Transverse colon (tissue), 4 donors: ENCODE measurements at places on chromosomes 11 and 22.
A peak's percentile ranks its signal among the peaks of the same experiment; 100 is the strongest.

GRCh38 chr11:61666684-61667297 lies 13.4 kb upstream of the DAGLA start:
- no peak for DNase-seq

DNA sequence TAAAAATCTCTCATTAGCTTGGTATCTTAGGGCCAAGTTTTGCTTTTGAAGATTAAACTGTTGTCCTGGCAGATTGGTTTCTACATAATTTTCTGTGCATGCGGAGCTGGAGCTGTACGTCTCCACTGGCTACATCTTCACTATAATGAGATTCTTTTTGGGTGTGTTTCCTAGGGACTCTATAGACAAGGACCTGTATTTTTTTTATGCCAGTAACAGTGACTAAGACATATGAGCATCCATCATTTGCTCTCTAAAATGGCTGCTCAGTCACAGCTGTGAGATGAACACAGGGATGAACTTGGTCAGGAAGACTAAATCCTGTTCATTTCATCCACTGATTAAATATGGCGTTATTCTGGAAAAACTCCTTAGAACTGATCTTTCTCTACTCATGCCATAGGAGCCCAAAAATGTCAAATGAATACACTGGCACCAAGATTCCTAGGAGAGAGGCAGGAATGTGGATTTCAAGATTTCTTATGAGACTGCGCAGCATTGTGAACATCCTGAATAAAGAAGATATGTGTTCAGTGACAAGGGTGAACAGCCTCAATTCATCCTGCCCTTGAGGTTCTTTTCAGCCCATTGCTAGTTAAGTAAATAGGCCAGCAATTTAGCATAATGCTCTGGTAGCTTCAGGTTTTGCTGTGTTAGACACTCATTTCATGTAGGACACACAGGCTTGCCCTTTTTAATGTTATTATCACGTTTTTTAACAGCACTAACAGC lies 168.2 kb downstream of the NCAM1 start:
- no peak for DNase-seq

GRCh38 chr22:35301372-35301874 lies 1.7 kb downstream of the TOM1 start:
- DNase-seq: peak; percentile 39

- no peak for DNase-seq
Observed at GRCh38 chr11:2300936-2301630, 635 bp downstream of the C11orf21 start.

- DNase-seq: no peak
Observed at GRCh38 chr11:123125169-123125568, 63.2 kb upstream of the HSPA8 start.

- DNase-seq: no peak
Observed at GRCh38 chr11:60974726-60975125, 3.2 kb downstream of the CD6 start.

GRCh38 chr22:43441216-43441615 lies 29.4 kb downstream of the MPPED1 start:
- DNase-seq: no peak

DNA sequence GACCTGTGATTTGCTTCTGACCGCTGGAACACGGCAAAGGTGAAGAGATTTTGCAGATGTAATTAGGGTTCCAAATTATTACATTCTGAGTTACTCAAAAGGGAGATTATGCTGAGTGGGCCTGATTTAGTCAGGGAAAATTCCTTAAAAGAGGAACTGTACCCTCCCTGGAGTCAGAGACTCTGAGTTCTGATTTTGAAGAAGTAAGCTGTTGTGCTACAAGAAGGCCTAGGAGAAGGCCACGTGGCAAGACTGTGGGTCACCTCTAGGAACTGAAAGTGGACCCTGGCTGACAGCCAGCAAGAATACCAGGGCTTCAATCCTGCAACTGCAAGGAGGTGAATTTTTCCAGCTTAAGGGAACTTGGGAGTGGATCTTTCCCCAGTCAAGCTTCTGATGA lies 45.3 kb downstream of the CHRDL2 start:
- DNase-seq: peak; percentile 37

- DNase-seq: peak; percentile 8
Observed at GRCh38 chr11:67301313-67301921, 1.9 kb upstream of the SSH3 start.

GRCh38 chr11:9203691-9204311 lies 61.3 kb downstream of the DENND5A start:
- DNase-seq: no peak

- no peak for DNase-seq
Observed at GRCh38 chr11:26410706-26411366, 78.9 kb downstream of the ANO3 start.

- DNase-seq: no peak
Observed at GRCh38 chr11:111582163-111582562, 20.1 kb upstream of the SIK2 start.

- no peak for DNase-seq
Observed at GRCh38 chr11:3903207-3903896, 47.9 kb downstream of the STIM1 start.

GRCh38 chr11:116231543-116231942 lies 541.2 kb downstream of the BUD13 start:
- no peak for DNase-seq

DNA sequence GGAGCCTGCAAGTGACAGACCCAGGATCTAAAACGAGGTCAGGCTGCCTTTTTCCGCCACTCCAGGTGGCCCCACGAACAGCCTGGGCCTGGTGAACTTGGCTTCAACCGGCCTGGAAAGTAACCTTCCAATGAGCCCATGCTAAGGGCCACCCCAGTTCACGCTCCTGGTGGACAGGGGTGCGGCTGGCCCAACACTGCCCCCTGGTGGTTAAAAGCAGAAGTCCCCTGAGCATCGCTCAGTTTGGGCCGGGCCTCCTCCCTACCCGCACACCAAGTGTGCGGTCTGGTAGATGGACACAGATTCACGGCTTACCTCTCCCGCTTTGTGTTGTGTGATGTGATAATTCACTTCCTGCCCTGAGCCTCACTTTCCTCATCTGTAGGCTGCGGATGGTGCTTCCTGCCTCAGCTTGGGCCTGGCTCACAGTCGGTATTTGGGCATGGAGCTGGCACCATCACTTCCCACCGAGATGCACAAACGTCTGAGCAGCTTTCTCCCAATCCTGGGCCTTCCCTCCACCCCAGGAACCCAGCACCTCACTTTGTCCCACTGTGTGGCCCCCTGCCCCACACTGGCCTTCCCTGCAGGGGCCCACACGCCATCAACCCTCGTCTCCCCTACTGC lies 13.7 kb upstream of the SEC14L3 start:
- DNase-seq: peak; percentile 72

DNA sequence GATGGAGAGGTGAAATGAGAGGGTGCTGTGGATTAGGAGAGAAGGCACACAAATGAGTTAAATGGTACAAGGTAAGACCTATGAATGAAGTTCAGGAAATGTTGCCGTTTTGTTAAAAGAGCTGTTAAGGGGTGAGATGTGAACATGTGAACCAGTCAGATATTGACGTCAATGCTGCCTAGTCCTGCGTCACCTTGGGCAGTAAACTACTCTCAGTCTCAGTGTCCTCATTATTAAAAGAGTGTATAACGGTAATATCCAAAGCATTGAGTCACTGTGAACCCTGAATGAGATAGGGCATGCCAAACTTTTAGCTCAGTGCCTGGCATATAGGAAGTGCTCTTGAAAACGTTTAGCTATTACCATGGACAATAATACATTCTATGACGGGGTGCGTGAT lies 32.4 kb upstream of the SORL1-AS1 start:
- no peak for DNase-seq

GRCh38 chr11:126138636-126139035 lies 72.8 kb downstream of the RPUSD4 start:
- no peak for DNase-seq

DNA sequence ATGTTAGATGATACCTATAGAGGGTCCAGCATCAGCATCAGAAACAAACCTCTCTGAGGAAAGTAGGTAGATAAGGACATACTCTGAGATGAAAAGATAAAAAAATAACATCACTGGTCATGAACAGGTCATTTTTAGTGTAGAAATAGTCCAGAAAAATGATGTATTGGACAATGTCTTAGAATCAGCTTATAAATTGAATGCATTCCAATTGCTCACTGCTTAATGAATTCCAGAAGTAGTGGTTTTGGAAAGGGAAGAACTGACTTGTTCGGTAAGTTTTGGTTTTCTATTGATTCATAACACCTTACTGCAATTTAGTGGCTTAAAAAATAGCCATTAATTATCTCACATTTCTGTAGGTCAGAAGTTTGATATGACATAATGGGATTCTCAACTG lies 929.5 kb upstream of the CCDC90B start:
- no peak for DNase-seq

GRCh38 chr11:28727254-28727653 lies 619.1 kb downstream of the METTL15 start:
- no peak for DNase-seq

GRCh38 chr22:28381429-28382167 lies 298.0 kb downstream of the TTC28 start:
- DNase-seq: no peak

DNA sequence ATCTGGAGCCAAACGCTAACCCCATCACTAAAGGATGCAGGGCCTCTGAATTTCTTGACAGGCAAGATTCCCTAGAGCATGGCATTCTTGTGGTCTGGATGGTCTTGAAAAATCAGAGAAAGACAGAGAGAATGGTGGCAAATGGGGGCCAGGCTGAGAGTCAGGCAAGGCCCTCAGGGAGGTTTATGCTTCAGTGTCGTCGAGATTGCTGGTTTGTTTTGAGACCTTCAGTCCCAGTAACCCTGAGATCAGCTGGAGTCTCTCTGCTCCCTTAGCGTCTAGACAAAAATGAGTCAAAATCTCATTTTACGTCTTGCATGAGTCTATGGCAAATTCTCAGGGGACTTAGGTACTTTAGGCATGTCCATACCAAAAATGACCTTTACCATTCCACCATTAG lies 539.3 kb downstream of the SOX6 start:
- DNase-seq: no peak

DNA sequence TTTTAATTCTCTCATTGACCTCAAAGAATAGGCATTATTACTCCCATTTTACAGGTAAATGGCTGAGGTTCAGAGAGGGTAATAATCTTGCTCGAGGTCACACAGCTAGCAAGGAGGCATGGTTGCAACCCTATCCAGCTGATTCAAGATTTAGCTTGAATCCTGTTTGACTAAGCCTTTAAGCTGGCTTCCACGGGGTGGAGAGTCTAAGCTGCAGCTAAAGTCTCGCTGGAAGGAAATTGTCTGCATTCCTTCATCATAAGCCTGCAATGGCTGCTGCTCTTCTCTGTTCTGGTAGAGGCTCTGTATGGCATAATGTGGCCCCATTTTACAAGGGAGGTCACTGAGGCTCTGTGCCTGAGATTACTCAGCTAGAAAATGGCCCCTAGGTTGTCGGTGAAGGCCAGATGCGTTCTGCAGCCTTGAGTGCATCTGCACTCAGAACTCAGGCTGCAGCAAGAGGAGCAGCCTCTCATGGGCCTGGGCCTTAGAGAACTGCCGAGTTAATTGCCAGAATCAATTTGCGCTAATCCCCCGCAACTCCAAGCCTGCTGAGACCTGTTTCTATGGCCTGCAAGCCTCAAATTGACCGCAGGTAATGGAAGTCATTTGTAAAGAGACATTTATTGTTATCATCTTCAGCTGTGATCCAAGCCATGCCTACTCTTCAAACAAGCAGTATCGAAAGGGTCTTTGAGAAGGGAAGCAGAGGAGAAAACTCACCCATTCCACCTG lies 44.1 kb upstream of the SEZ6L start:
- no peak for DNase-seq

GRCh38 chr11:131841925-131842635 lies 471.7 kb downstream of the NTM start:
- no peak for DNase-seq

DNA sequence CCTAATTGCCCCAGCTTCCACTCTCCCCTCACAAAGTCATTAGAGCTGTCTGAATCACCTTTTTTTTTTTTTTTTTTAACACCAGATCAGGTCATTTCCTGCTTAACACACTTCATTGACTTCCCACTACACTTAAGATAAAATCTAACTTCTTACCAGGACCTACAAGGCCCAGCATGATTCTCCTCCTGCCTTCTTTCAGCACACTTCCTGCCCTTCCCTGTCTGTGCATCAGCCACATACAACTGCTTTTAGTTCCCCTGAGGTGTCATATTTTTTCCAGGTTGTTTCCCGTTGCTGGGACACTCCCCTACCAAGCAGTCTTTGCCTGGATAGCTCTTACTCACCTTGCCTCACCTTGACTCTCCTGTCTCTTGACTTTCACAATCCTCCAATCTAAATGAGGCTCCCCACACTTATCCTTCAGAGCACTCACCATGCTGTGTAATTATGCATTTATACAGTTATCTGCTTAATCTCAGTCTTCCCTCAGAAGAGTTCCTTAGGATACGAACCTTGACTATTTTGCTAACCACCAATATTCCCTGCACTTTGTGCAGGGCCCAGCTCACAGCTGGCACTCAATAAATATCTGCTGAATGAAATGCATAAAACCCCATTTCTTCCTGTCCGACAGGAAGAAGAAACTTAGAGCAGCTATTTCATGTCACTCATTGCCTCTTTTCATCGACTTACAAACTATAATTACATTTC lies 96.6 kb upstream of the AKIP1 start:
- peak; percentile 38 for DNase-seq

DNA sequence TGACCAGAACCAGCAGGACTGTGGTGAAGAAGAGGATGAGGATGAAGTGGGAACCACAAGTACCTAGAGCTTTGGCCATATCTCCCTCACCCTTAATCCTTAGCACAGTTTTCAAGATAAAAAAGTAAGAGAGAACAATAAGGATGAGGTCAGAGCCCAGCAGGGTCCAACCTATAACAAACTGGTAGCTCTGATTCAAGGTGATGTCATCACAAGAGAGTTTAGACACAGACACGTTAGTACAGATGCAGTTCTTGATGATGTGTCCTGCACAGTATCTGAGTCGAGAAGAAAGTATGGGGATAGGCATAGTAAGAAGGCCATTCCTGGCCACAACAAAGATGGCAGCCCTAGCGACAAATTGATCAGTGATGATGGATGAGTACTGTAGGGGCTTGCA lies 586 bp downstream of the OR56A5 start:
- DNase-seq: no peak

GRCh38 chr11:7677071-7677470 lies 3.8 kb upstream of the CYB5R2 start:
- DNase-seq: no peak

DNA sequence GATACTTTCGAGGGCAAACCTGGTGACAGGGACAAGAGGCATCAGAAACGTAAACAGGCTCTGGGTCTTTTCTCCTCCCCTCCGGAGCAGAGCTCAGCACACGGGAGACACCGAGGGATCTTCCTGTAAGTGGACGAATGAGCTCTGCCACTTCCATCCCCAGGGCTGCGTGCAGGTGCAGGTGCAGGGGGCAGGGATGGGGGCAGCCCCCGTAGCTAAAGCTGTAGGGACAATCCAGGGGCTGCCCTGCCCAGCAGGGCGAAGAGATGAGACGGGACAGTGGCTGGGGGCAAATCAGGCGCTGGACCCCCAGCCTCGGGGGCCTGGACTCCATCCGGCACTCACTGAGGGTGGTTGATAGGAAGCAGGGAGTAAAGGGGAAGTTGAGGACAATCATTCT lies 505.4 kb downstream of the BRD1 start:
- no peak for DNase-seq

DNA sequence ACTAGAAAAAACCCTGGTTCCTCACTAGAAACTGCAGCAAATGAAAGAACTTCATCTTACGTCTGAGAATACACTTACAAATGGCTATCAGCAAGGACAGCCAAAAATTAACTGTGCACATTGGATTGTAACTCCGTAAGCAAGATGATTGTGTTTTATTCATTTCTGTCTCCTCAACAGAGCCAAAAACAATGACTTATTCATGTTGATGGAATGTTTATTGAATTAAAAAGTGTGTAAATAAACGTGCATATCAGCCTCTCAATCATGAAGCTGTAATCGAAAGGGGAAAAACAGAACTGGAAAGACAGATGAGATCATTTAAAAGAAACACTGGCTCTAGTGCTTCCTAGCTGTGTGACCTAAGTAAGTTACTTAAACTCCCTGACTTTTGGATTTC lies 307.5 kb upstream of the ZC3H12C start:
- DNase-seq: no peak
